NB4 (cell line): ENCODE measurements at places on chromosomes 1 and 21.

DNA sequence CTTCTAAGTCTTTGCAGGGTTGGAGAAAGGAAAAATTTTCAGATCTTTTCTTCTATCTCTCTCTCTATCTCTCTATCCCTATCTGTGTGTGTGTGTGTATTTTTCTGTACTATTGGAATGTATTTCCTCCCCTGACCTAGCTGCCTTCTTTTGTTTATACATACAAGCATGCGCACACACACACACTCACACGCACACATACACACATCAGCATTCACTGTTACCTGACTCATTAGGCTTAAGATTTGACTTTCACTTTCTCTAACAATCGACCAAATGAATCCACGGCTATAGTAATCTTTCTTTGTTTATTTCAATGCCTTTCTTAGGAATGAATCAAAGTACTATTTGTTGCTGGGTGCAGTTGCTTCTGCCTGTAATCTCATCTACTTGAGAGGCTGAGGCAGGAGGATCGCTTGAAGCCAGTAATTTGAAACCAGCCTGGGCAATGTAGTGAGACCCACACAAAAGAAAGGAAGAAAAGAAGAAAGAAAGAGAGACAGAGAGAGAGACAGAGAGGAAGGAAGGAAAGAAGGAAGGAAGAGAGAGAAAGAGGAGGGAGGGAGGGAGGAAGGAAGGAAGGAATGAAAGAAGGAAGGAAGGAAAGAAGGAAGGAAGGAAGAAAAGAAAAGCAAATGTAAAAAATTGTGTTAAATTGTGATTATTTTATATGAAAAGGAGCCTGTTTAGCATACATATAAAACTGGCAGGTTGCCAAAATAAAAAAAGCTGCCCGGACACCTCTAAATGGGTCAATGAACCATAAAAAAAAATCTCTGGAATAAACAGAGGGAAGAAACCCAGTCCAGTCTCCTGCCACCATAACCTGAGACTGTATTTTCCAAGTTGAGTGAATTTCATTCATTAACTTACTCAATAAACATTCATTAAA, 206.8 kb downstream of the ZNF326 start:
- no peak for DNase-seq

DNA sequence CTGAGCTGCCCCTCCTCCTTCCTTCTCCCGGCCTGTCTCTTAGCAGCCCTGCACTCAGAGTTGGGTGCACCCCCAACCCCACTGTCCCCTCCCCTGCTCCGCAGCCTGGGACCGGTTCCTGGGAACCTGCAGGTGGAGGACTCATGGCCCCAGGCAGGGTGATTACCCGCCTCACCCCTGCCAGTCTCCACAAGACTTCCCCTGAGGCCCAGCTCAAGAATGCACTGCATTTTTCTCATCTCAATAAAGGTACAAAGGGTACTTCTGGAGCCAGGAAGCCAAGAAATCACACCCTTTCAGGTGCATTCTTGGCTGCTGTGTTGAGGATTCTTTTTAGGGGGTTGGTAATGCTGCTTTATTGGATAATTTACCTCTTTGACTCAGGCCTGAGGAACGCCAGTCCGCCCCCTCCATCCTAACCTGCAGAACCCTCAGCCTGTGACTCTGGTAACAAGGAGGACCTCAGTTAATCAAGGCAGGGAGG, 126.3 kb upstream of the TMPRSS2 start:
- DNase-seq = no peak

DNA sequence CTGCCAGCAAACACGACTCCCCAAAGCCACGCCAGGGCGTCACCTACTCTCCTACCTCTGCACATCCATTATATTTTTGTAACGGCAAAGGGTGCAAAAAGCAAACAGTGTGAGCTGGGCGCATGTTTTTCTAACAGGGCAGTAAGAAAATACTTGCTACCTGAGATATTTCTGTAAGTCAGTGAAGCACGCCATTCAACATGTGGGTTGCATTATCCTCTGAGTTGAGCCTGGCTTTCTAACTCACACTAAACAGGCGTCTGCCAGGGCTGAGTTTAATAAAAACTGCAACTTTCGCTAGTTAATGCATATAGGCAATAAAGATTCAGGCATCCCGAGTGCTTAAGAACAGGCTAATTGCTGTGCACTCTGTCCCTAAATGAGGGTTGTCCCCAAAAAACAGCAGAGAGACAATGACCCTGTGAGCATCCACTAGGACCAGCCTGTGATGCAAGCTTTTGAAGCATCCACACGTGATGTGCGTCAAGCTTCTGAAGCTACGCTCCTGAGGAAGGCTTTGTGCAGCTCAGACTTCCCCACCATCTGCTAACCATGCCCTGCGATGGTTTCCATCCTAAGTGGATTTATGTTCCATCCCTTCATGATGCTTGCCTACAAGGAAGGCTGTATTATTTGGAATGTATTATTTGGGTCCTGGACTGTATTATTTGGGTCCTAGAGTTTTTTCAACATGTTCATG, 70.0 kb upstream of the SIM2 start:
- DNase-seq = no peak

- no peak for DNase-seq
These were observed 4.1 kb upstream of the PCBP3 start for GRCh38 chr21:45639206-45640000.

- no peak for DNase-seq
These were observed 256.6 kb downstream of the DYRK1A start for GRCh38 chr21:37623183-37623582.

GRCh38 chr1:66176012-66176715, 357.8 kb upstream of the SGIP1 start:
- DNase-seq = no peak

DNA sequence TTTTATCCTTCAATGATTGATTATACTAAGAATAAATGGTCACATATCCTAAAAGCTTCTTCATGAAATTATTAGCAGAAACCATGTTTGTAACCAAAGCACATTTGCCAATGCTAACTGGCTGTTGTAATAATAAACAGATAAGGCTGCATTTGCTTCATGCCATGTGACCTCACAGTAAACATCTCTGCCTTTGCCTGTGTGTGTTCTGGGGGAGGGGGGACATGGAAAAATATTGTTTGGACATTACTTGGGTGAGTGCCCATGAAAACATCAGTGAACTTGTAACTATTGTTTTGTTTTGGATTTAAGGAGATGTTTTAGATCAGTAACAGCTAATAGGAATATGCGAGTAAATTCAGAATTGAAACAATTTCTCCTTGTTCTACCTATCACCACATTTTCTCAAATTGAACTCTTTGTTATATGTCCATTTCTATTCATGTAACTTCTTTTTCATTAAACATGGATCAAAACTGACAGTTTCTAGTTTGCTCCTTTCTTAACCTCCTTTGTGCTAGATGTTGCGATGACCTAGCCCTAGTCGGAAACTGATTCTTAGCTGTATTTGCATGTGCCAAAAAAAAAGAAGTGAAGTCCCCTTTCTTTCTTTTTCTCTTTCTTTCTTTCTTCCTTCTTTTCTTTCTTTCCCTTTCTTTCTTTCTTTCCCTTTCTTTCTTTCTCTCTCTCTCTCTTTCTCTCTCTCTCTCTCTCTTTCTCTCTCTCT, 45.1 kb downstream of the MAP3K7CL start:
- no peak for DNase-seq

DNA sequence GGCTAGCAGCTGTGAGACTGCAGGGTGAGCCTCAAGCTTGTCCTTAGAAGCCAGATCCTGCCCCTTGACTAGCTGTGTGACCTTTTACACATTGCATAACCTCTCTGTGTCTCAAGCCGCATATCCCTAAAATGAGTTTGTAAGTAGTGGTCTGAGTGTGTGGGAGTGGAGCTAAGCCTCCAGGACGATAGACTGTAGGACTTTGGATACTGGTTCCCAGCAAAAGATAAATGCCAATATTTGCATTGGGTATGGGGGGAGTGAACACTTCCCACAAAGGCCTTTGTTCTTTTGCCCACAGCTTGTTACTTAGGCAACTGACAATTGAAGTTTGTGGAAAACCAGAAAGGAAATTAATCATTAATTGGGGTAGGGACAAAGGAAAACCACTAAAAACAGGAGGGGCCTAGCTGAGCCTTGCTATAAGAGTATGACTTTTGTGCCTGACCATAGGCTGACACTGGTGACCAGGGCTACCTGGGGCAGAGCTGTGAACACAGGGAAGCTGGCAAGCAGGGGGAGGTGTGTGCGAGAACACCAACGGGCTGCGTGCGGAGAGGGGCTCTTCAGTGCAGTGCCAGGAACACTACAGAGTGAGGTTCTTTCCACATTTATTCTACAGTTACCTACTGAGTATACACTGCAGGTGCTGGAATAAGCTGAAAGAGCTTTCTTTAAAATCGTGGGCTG, 102.4 kb upstream of the ETV3 start:
- DNase-seq = no peak

DNA sequence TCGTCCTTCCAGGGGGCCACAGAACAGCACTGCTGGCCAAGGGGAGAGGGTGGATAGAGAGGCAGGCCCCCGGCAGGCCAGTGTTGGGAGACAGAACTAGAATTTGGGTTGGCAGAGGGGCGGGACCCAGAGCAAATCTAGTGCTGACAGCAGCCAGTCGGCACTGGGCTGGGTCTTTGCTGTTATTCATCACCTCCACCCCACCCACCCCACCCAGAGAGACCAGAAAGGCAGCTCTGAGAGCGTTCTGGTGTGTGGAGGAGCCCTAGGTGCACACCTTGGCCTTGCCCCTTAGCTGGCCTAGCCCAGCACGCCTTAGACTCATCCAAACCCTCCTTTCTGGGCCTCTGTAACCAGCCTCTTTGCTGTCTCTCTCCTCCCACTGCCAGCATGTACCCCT, 6.4 kb upstream of the PKP1 start:
- no peak for DNase-seq

DNA sequence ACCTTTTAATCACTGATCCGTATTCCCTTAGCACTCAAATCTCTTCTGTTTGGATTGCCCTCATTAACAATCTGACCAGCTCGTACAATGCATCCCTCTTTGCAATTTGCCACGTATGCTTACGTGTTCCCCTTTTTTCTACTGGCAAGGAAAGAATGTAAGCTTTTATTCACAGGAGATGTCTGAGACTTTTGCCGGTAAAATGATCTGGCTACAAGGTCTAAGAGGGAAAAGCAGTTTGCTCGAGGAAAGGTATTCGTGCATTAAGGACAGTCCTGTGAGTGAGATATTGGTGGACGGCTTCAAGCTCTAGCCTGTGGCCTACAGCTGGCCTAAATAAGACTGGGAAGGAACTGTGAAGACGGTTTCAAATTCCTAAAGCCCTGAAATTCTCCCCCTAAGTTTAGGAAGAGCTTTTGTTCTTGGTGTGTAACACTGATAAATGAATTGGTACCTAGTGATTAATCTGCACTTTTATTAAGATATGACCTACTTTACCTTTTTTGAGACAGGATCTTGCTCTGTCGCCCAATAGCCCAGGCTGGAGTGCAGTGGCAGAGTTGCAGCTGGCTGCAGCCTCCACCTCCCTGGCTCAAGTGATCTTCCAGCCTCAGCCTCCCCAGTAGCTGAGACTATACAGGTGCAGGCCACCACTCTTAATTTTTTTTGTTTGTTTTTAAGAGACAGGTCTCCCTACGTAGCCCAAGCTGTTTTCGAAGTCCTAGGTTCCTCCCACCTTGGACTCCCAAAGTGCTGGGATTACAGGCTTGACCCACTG, 895 bp upstream of the UBR4 start:
- peak; percentile 51 for DNase-seq

- DNase-seq = no peak
These were observed 29.3 kb upstream of the HSD3B1 start for GRCh38 chr1:119477710-119478109.

- DNase-seq = peak; percentile 61
These were observed 2.2 kb downstream of the ITSN1 start for GRCh38 chr21:33644383-33645074.

DNA sequence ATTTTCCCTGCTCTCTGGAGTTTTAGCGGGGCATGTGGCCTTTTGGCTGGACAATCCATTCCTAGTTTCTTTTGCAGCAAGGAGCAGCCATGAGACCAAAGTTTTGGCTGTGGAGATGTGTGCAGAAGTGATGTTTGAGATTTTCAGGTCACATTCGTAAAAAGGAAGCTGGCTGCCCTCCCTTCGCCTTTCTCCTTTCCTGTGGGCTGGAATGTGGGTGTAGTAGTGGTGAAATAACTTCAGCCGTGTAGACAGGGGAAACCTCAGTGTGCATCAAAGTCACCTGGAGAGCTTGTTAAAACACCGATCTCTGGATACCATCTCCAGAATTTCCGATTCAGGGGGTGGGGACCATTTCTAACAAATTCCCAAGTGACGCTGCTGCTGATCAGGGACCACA, 5.3 kb upstream of the GPR88 start:
- DNase-seq = no peak

DNA sequence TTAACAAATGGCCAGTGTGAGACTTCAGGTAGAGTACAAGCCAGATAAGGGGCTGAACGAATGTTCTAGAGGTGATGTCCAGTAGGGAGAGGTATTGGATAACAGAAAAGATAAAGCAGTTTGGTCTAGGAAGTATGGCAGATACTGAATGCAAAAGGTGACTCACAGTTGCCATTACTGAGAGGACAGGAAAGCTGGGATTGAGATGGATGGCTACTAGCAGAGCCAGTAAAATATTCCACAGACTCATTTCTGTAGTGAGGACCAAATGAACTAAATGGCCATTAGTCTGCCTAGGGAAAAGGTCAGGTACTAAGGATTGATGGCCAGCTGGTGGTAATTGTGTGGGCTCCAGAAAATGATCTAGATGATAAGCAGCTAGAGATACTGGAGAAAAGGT, 11.5 kb downstream of the MACO1 start:
- DNase-seq = no peak

- peak; percentile 19 for DNase-seq
These were observed 1.5 kb downstream of the ATP8B2 start for GRCh38 chr1:154326546-154327465.

GRCh38 chr1:80593197-80593596, 1207.5 kb upstream of the ADGRL2 start:
- DNase-seq = no peak

- no peak for DNase-seq
These were observed 72.1 kb downstream of the SH3BGR start for GRCh38 chr21:39523915-39524314.

GRCh38 chr1:40281853-40282252, 23.8 kb downstream of the ZMPSTE24 start:
- no peak for DNase-seq

GRCh38 chr1:160361199-160361598, 5.7 kb upstream of the NHLH1 start:
- DNase-seq = no peak

DNA sequence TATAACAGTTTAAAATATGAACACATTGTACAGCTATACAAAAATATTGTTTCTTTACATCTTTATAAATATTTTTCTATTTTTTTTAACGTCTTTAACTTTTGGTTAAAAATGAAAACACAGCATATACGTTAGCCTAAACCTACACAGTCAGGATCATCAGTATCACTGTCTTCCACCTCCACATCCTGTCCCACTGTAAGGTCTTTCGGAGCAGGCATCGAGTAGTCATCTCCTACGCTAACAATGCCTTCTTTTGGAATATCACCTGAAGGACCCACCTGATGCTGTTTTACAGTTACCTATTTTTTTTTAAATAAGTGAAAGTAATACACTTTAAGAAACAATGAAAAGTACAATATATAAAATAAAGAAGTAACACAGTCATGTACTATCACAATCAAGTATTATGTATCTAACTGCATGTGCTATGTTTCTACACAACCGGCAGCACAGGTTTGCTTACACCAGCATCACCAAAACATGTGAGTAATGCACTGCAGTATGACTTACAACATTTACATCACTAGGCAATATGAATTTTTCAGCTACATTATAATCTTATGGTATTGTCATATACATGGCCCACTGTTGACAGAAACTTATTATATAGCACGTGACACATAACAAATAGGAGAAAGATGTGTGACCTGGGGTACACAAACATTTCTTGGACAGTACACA, 254.4 kb downstream of the AKT3 start:
- DNase-seq = peak; percentile 15
